ENCODE measurements at places on chromosomes 12 and 14.

- no peak for DNase-seq
Observed at GRCh38 chr14:39006721-39007410, 96.2 kb downstream of the SEC23A start.

DNA sequence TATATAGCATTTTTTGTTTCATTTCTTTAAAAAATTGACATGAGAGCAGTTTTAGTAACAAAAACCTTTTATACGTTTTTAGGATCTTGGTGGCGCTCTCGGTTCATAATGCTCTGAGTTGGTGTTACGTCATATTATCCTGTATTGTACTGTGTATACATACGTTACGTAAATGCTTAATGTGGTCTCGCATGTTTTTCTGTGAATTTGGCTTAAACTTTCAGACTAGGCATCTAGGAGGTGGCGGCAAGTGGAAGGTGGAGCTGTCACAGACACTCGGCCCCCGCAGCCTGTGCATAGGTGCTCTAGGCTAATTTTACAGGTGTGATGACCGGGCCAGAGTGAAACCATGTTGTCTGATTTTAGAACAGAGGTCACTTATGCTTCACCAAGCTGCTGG, 60.0 kb downstream of the PPP2R5C start:
- DNase-seq = no peak

DNA sequence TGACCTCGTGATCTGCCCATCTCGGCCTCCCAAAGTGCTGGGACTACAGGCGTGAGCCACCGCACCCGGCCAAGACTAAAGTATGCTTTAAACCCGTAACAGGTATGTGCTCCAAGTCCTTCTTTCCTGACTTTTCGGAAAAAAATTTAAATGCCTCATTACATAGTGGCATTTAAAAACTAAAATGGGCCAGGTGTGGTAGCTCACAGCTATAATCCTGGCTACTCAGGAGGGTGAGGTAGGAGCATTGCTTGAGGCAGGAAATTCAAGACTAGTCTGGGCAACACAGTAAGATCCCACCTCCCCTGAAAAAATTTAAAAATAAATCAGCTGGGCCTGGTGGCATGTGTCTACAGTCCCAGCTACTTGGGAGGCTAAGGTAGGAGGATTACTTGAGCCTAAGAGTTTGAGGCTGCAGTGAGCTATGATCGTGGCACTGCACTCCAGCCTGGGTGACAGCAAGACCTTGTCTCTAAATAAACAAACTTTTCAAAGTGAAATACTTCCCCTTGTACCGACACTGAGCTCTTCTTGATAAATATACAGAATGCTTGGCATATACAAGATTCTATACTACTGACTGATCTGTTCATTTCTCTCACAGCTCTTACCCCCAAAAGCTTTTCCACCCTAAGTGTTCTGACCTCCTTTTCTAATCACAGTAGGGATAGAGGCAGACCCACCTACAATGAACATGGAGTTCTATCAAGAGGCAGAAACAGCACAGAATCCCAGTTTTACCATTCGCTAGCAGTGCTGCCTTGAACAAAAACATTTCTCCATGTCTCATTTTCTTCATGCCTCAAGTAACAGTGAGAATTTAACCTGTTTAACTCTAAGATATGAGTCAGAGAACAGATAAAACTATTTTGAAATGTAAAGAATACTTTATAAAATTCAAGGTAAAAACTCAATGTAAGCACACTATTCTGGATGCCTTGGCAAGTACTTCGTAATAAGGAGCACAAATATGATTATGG, 7.9 kb downstream of the PPP4R3A start:
- DNase-seq = no peak

DNA sequence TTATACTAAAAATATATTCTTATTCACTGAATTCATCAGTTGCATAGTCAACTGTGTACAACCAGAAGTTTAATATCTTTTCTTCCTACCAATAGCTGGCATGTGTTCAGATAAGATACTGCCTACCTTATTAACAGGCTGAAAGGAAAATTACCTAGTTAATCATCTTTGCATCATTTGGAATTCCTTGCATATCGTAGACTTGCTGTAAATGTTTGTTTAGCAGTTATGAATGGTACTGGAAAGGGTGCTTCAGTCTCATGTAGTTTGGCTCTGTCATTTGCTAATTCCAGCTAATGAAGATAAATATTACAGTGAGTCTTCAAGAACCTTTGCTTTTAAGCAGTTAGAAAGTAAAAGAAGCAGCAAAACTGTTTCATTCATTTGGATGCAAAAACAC, 84.4 kb downstream of the PPHLN1 start:
- DNase-seq = no peak

- no peak for DNase-seq
Observed at GRCh38 chr14:54538055-54538454, 28.3 kb downstream of the CGRRF1 start.

Data from NCI-H1694 treated with DMSO at 0.1 percent for 48 hours (cell line).